ENCODE measurements at places on chromosomes 11 and 22.

DNA sequence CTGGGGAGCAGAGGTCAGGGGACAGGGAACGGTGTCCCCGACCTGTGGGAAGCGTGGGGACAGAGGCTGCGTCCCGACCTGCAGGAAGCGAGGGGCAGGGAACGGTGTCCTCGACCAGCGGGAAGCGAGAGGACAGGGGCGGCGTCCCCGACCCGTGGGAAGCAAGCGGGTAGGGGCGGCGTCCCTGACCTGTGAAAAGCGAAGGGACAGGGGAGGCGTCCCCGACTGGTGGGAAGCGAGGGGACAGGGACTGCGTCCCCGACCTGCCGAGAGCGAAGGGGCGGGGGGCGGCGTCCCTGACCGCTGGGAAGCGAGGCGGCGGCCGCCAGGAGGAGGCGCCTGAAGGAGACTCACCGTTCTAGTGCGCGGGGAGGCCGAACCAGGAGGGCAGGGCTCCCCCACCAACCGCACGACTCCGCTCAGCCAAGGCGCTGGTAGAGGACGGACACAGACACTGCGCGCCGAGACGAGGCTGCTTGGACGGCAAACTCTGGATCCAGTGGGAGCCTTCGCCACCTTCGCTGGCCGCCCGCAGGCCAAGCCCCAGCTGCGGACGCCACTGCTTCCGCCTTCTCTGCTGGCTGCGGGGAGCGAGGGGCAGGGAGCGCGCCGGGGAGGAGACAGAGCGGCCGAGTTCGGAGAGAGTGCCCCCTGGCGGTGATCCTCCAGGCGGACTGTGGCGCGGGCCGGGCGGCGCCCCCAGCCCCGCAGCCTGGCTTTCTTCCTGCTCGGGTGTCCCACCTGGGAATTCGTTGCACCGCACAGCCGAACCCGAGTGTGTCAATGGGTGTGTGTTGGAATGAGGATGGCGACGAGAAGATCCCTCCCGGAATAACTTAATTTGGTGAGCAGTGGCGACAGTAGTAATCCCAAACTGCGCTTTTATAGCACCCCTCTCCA is at the start of gene TRAF6:
Gene TRAF6 (minus strand): TSS at position 579 of the 900 bp plus-strand sequence. CDS start 8,757 bp downstream, outside the sequence.
- peak; percentile 97 for DNase-seq

DNA sequence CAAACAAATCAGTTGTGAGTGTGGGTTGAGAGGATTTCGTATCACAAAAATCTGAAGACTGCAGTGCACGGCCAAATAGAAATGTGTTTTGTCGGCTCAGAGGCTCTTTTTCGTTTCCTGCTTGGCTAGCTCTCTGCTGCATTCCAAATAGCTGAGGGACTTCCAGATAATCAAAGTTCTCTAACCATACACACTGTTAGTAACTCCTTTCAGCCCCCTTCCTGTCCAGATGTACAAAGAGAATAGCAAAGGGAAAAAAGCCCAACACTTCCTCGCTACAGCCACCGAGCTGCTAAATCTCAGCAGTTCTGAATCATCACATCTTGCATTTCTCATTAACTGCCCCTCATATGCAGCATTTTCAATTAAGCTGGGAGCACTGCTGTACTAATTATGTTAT is 203.1 kb downstream of the TENM4 start:
- no peak for DNase-seq

DNA sequence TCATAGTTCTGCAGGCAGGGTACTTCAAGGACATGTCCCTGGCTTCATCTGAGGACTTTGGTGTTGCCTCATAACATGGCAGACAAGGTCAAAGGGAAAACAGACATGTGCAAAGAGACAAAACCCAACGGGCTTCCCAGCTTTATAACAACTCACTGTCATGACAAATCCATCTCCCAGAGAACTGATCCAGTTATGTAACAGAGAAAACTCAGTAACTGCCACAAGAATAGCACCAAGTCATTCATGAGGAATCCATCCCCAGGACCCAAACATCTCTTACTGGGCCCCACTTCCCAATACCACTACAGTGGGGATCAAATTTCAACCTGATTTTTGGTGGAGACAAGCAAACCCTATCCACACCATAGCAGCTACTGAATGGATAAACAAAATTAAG is 13.0 kb downstream of the OR52N4 start:
- DNase-seq: no peak

GRCh38 chr11:13109616-13110015 is 100.5 kb downstream of the RASSF10 start:
- DNase-seq: no peak

DNA sequence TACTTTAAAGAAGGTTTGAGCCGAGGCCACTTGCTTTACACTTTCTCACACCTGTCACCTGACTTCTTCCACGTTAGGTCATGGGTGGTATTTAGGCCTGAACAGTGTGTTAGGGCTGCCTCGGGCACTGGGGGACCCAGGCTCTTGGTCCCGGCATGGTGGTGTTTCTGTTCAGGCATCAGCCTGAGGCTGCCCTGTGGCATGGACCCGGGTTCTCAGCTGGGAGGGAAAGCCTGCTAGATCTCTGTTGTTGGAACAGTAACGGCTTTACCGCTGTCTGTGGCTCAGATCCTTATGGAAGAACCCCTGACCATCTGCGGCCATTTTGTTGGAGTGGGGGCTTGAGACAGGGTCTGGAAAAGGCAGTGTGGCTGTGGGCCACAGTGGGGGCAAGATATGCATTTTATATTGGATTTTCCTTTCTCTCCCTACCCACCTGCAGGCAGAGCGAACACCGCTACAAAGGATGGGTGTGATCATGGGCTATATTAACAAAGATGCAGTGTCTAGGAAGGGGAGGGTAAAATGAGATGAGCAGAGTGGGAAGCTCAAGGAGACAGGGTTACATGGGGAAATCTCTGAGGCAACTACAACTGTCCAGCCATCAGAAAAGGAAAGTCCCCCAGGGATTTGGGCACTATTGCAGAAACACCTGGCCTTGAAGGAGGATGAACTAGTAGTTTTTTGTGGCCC is 1.6 kb upstream of the KCNJ11 start:
- no peak for DNase-seq

- no peak for DNase-seq
Measured at GRCh38 chr11:29913352-29913751, 103.5 kb downstream of the KCNA4 start.

GRCh38 chr11:10868352-10868751 is 10.5 kb upstream of the ZBED5 start:
- no peak for DNase-seq

GRCh38 chr22:17712441-17712840 is 61.8 kb downstream of the BID start:
- DNase-seq: peak; percentile 0
